ENCODE measurements at places on chromosomes 2 and 18.

- no peak for DNase-seq
These were observed 24.1 kb downstream of the SLC40A1 start for GRCh38 chr2:189556526-189556925.

DNA sequence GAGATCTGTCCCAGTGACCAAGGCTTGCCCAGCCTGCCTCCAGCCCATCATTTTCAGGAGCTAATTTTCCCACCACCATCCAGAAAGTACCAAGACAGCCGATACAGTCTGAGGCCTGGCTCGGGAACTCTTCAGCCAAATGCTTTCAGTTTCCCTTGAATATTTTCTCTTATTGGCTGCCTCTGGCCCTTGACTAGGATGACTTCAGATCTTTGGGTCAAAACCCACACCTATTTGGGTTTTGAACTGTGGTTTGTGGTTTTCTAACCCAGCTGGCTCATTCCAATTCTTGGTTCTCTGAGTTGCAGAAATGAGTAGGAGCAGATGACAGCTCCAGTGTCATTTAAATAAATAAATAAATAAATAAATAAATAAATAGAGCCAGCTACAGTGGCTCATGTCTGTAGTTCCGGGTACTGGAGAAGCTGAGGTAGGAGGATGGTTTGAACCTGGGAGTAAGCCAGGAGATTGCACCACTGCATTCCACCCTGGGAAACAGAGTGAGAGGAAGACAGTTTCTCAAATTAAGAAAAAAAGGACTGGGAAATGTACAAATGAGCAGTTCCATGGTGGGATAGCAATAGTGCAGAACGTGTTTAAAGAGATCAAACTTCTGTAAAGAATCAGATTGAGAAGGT lies 465.0 kb upstream of the SOX11 start:
- no peak for DNase-seq

GRCh38 chr2:147051248-147051647 lies 793.6 kb upstream of the ACVR2A start:
- DNase-seq: no peak

DNA sequence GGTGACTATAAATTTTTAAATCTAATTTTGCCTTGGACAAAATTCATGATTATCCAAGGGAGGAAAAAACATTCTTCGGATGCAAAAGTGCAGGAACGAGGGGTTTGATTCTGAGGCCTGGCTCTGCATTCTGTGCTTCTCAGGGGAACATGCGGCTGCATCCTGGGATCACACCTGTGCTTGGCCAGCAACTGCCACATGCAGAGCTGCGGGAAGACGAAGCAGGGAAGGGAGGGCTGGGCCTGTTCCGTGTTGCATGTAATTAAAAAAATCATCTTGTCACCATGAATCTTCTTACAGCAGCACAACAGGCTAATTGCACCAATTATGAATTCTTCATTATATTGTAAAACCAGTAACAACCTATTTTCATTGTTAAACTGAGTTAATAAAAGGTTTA lies 158.0 kb upstream of the ALKAL2 start:
- DNase-seq: no peak

DNA sequence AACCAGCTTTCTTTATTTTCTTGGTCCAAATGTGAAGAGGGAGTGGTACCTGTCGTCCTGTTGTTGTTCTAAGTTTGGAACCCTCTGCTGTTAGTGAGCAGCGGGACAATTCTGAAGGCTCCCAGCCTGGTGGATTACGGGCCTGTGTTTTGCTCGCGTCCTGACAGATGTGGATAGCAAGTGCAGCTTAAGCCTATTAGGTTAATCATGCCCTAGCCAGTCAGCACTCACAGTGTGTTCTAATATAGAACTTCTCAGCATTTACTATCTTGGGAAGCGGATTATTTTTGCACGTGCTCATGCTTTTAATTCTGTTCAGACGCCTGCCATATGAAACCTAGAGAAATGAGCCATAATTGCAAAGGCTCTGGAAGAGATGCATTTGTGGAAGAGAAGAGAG lies at the start of gene PCARE:
Gene PCARE, minus strand, starts transcription at position 113 of the 400 bp plus-strand sequence. CDS start 262 bp downstream, outside the sequence.
- no peak for DNase-seq

DNA sequence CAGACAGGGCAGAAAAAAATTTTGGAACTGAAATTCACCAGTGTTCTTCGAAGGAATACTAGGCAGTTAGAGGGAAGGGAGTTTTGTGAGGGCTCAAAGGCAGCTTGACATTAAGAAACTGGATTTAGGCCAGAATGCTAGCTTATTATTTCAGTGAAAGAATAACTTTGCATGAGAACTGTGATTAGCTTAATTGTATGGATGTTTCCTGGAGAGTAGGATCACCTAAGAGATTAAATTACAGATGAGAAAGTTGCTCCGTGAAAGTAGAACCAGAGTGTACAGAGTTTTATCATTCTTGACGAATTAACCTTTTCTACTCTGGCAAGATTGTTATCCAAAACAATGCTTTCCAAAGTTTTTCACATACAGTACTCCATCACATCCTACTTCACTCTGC lies 6.2 kb downstream of the SPAG16 start:
- no peak for DNase-seq

DNA sequence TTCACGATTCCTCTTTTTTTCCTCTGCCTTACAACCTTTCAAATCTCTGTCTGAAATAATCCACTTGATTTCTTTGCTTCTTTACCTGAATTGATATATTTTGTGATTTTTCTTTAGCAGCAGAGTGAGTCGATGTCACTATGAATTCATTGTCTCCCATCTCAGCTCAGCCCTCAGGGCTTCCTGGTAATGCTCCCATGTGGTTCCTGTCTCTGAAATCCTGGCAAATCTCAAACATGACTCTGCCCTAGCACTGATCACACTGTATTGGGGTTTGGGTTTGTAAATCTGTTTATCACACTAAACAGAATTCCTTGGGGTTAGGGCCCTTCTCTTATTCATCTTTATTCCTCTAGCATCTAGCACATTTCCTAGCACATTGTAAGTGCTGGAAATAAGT lies 43.0 kb upstream of the MSTN start:
- no peak for DNase-seq

GRCh38 chr2:173407176-173407575 lies 52.5 kb downstream of the CDCA7 start:
- no peak for DNase-seq

GRCh38 chr2:64946769-64947247 lies 42.4 kb upstream of the SLC1A4 start:
- peak; percentile 5 for DNase-seq

DNA sequence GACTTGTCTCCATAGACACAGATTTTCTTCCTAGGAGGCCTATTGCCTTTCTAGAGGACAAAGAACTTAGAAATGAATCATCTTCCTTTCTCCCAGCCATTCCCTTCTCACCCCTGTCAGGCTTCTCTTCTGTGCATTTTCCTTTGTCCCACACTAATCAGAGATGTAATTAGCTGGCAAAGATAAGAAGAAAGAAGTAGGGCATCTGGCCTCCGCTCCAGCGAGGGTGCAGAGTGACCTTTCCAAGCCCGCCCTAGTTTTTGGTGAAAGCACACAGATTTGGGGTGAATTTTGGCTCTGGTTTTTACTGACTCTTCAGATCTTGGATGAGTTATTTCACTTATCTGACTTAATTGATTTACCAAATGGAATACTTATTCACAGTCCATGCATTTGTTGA lies 626.5 kb downstream of the ZEB2 start:
- no peak for DNase-seq

- DNase-seq: no peak
These were observed 149.7 kb downstream of the DCC start for GRCh38 chr18:52489396-52490306.

DNA sequence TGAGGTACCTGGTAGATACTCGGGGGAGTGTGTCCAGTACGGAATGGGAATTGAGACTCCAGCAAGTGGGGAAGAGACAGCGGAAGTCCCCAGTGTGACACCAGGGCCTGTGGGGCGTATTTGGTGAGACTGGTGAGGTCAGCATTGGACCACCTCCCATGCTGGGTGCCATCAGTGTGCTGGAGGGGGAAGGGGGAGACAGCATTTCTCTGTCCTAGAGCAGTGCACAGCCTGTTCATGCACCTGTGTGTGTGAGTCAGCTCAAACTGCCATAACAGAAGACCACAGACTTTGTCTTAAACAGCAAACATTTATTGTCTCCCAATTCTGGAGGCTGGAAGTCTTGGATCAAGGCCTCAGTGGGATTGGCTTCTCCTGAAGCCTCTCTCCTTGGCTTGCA lies 301.8 kb downstream of the GBX2 start:
- DNase-seq: no peak

DNA sequence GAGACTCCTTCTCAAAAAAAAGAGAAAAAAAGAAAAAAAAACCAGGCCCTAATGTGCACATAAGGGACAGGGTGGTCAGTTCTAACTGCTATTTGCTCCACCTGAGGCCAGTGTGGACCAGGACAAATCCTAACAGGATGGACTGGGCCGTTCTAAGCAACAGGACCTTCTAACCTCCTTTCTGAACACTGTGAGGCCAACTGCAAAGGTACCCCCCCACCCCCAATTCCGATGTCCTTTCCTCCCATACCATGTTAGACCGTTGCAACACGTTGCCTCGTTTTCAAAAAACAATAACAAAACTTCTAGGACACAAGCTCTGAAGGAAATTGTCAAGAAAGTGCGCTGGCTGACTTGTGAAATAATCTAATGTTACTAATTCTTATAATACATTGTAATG lies 1.2 kb downstream of the THAP4 start:
- peak; percentile 10 for DNase-seq
